Suprapubic skin (tissue), 4 donors: ENCODE measurements at places on chromosomes 4 and X. TPM values are rescaled to one million over a fixed set of nuclear protein-coding genes. Genes with fewer than 3 reads are reported as not detected.

DNA sequence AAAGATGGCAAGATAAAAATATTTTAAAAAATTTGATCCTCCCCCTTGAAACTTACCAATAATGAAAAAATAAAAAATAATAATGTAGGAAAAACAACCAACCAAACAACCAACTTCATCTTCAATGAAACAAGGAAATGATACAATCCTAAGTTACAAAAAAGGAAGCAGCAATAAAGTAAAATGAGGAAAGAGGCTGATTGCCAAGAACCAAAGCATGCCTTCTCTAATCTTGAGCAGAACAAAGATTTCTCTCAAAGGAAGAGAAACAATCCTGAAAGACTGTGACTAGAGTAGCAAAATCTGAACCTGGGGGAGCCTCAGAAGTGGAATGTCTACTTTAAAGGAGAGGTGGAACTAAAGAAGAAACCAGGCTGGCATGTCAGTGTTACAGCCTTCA lies 10.9 kb upstream of the WDFY3 start:
- no peak for DNase-seq

GRCh38 chrX:20906571-20906970 lies 467.6 kb upstream of the CNKSR2 start:
- DNase-seq: no peak

DNA sequence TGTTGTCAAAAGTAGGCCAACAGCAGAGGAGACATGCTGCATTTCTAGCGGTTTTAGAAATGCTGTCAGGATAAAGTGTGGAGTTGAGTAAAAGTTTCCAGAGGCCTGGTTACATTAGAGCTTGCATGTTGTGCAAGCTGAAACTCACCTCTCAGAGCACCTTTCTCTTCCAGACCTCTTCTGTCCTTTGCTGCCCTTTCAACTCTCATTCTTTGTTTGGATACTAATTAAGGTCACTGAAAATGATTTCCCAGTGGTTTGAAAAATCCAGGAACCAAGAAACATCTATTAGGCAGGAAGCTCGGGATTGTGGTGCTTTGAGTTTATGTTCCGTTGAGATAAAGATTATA lies 426.6 kb downstream of the MAPK10 start:
- DNase-seq: no peak

DNA sequence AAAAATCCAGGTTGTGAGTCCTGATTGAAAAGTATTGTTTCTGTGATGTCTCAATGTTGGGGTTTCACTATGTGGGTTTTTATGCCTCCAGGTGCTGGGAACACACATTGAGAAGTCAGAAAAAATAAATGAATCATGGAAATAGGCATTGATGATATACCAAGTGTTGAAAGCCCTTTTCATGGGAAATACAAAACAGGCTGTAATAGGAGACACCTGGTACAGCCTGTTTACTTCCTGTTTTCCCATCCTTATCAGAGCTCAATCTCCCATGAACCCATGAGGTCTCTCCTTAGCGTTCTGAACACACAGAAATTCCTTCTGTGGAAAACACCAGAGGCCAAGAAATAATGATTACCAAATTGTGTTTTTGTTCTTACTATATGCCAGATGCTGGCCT lies 106.3 kb upstream of the BOD1L1 start:
- no peak for DNase-seq

DNA sequence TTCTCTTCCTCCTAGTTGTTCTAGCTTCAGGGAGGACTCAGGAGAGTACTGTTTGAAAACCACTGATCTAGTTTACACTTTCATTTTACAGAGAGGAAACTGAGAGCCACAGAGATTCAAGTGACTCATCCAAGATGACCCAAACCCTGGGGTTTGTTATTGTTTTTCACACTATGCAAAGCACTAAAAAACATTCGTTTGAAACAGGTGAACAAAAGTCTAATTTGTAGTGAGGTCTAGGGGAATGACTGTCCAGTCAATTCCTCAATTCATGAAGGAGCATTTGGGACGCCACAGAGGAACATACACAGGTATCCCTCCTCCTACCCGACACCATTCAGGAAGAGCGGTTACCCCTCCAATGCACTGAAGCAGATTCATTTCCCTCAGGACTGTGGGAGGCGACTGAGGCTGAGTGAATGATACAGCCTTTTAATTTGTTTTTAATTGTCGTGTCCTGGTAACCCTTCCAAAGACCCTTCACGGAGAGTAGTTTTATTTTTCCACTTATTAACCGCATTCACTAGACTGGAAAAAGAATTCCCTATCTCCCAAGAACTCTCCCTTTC lies 30.3 kb downstream of the TLR10 start:
- no peak for DNase-seq

GRCh38 chrX:39842281-39842973 lies 255.3 kb downstream of the BCOR start:
- DNase-seq: no peak

DNA sequence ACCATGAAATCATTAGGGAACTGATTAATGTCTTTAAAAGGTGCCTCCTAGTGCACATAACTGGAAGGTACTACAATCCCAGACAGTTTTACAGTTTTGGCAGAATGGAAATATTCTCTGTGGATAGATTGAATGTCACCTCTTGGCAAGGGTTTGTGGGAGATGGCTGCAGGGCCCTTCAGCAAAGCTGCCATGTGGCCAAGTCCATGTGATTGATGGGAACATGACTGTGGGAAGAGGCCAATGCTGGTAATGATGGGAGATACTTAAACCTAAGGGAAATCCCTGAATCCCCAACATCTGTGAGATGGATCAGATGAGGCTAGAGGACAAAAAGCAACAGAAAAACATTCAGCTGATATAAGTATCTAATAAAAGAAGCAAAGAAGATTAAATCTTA lies 493.7 kb downstream of the MAGEE1 start:
- no peak for DNase-seq

- no peak for DNase-seq
These were observed 252.5 kb downstream of the GRIA3 start for GRCh38 chrX:123436512-123437136.

DNA sequence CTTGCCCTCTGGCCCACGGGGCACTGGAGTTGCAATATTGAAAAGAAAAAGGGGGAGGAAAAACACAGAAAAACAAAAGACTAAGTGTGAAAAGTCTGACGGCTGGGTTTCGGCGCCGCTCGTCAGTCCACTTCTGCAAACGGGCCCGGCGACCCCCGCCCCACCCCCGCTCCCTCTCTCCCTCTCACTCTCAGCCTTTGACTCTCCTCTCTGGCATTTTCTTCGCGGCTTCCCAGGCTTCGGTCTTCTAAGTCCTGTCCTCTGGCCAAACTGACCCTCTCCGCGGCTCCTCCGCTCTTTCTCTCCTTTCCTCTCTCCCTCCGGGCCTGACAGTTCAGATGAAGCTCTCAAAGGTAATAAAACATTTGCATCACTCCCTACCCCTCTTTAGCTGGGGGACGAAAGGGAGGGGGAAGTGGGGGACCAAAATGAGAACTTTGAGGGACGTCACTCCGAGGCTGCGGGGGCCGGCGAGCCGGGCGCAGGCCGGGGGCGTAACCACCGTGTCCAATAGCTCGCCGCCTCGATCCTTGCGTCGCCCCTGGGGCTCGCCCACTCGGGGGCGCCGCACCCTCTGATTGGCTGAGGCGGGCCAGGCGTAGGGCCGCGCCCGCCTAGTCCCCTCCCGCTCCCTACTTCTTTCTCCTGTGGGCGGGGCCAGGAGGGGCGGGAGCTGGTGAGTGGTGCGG lies at the start of gene NKX6-1:
Gene NKX6-1, minus strand, starts transcription at position 358 of the 689 bp plus-strand sequence. CDS start 1,064 bp downstream, outside the sequence.
- peak; percentile 72 for DNase-seq

DNA sequence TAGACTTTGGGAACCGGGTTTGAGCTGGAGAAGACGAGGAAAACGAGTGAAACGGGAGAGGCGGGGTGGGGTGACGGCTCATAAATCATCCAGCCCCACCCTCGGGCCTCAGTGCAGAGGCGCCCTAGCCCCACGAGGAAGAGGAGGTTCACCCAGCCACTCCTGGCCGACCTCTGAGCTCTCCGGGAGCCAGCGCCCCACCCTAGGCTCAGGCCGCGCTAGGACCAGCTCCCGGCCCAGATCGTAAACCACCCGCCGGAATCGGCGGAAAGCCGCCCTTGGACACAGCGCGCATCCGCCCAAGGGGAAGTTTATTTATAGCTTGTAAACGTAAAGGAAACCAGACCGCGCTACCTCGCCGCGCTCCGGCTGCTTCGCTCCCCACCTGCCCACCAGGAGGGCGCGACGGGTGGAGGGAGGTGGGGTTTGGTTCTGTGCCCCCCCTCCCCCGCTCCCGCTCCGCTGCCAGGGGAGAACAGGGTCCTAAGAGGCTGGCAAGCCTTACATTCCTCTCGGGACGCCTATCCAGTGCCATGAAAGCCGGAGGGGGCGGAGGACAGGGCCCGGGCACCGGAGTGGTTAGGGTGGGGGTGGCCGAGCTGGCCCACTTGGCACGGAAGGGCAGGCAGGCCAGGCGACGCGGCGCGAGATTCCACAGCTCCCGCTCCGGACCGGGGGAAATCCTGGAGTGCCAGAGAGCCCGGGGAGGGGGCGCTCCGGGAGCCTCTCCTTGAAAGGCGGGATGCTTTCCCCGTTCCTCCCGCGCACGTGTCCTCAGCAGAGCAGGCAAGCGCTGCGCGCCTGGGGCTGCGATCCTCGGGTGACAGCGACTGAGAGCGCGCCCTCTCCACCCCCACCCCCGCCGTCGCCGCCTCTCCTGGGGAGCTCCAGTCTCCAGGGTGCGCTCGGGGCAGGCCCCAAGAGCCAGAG lies 84.2 kb downstream of the BCOR start:
- peak; percentile 79 for DNase-seq

Gene SHROOM4
- 3.0 TPM for total RNA-seq

Gene APLN
- 0.38 TPM for total RNA-seq

Gene CLDN22
- not detected for total RNA-seq

Gene MID1IP1
- 57.1 TPM for total RNA-seq

Gene P2RY10
- total RNA-seq: 1.1 TPM

Gene FRG2
- not detected for total RNA-seq
